ENCODE measurements at places on chromosomes 4 and X. TPM values are rescaled to one million over a fixed set of nuclear protein-coding genes. Genes with fewer than 3 reads are reported as not detected.

The CENPE gene
- 8.2 TPM for total RNA-seq

DNA sequence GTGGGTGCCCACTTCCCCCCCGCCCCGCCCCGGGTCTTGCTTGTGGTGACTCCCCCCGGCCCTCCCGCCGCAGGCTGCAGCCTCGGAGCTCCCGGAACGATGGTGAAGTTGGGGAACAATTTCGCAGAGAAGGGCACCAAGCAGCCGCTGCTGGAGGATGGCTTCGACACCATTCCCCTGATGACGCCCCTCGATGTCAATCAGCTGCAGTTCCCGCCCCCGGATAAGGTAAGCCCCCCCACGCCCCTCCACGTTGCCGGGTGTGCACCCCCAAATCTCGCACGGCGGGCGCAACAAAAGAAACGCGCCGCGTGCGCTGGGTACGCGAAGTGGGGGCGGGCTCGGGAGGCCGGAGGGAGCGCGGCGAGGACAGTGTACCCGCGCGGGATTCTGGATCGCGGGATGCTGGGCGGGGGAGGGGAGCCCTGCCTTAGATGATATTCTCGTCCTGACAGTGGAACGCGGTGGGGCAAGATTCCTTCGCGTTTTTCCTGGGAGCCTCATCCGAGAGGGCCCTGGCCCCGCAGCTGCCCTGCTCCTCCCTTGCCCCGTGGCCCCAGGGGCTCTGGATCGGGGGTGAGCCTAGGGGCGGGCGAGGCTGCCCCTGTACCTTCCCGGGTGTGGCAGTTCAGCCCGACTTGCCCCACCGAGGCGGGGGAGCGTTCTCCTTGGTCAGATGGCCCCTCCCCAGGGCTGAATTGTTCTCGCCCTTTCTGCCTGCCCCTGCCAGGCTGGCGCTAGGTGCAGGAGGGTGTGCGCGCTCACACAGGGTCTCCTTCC is 819 bp downstream of the NSG1 start:
- peak; percentile 72 for DNase-seq

The CNGA2 gene
- total RNA-seq, result not detected

DNA sequence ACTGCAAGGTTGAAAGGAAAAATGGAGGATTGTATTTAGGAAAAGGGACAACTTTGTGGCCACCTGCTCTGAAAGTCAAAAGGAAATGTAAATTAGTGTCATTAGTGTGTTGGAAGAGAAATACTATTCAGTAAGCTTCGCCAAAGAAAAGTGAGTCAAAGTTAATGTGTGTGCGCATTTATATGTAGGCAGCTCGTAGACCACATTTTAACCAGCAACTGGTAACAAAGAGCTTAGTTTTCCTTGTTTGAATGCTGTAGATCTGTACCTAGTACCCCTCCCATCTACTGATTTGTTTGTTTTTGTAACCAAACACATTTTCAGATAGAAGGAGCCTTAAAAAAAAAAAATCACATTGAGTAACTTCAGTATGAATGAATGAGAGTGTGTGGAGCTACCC is 69.3 kb downstream of the GPAT3 start:
- no peak for DNase-seq

DNA sequence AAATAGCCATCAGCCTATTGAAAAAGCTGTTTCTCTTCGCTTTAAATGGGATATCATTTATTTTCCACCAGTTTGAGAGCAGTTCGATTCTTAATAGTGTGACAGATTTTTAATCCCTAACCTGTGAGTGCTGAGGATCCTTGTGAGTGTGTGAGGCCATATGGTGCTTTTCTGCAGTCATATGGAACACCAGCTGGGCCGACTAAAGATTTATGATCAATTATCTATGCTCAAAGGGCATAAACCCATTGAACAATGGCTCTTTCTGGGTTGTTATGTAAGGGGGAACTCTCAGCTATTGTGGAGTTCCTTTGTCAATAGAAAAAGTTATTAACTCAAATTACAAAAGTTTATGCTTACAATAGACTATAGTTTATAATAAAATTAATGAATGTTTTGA is 1003.6 kb downstream of the FAT4 start:
- DNase-seq, result no peak

- DNase-seq, result no peak
These were observed 206.3 kb downstream of the SLC7A11 start for GRCh38 chr4:138035781-138036258.

The PDGFRA gene
- 69.6 TPM for total RNA-seq

The TDO2 gene
- not detected for total RNA-seq

DNA sequence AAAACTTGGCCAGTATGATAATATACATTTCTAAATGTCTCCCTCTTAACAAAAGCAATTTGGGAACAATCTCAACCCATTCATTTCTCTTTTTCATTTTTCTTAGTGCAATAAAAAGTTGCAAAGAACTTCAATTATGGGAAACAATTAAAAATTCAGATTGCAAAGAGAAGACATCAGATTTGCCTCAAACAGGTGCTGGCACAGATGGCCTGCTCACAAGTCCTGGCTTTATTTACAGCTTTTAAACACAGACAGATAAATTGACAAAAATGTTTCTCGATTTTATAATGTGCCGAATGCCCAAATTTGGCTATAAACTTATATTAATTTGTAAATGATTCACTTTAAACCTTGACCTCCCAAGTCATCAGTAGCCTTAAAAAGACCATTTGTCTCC is 28.7 kb downstream of the SLC4A4 start:
- no peak for DNase-seq

The PNMA6A gene
- total RNA-seq, result 0.97 TPM

GRCh38 chrX:13029887-13030771 is 14.3 kb downstream of the FAM9C start:
- DNase-seq, result no peak

GRCh38 chrX:123274796-123275195 is 90.7 kb downstream of the GRIA3 start:
- no peak for DNase-seq

- no peak for DNase-seq
These were observed 325.4 kb upstream of the MAGEB2 start for GRCh38 chrX:29890004-29890403.

DNA sequence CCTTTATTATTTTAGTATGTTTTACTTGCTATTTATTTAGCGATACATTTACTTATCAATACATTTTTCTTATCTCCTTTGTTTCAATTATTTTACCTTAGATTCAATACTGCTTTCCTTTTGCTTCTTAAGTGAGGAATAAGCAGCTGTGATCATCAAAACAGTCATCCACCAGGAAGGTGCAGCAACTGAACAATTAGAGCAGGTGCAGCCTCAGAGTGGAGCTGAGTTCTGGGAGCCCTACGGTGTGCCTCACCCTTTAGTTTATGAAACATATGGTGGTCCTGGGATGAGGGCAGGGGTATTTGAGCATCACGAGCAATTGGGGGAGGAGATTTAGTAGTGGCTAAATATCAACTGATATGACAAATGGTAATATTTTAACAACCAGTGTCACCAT is 111.0 kb downstream of the FRYL start:
- no peak for DNase-seq

GRCh38 chr4:7415927-7416686 is 18.6 kb downstream of the PSAPL1 start:
- no peak for DNase-seq

The CDX4 gene
- total RNA-seq, result not detected

DNA sequence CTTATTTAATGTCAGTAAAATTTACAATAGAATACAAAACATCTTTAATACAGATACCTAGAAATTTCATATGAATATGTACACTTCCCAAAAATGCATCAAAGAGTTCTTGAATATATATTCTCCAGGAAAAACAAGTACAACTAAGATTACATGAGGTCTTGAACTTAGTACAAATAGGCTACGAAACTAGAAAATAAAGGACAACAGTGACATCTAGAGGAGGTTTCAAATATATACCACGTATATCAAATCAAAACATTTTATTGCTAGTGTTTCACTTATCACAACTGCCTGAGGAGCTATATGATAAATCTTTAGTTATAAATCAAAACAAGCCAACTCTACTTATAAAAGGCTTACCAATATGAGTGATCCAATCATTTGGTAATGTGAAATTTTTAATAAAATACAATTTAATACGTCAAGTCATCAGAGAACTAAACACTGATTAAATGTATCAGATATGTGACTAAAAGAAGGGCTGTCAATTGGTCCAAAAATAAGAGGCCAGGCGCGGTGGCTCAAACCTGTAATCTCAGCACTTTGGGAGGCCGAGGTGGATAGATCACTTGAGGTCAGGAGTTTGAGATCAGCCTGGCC is 36.6 kb downstream of the ANAPC10 start:
- DNase-seq, result no peak

- no peak for DNase-seq
These were observed 97.9 kb downstream of the CPZ start for GRCh38 chr4:8690216-8691150.

DNA sequence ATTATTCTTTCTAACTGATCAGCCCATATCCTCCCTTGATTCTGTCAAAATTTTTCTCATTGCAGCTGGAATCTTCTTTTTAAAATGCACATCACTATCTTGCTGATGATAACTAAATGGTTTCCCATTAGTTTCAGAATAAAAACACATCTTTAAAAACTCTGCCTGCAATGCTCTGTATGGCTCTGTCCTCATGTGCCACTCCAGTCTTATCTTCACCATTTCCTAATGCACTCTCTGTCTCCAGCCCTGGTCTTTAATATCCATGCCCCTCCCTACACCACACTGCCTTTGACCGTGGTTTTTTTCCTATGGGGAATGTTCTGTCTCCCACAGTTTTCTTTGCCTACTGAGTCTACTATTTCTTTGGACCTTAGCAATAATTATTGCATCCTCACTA is 244.1 kb upstream of the ARSJ start:
- no peak for DNase-seq

DNA sequence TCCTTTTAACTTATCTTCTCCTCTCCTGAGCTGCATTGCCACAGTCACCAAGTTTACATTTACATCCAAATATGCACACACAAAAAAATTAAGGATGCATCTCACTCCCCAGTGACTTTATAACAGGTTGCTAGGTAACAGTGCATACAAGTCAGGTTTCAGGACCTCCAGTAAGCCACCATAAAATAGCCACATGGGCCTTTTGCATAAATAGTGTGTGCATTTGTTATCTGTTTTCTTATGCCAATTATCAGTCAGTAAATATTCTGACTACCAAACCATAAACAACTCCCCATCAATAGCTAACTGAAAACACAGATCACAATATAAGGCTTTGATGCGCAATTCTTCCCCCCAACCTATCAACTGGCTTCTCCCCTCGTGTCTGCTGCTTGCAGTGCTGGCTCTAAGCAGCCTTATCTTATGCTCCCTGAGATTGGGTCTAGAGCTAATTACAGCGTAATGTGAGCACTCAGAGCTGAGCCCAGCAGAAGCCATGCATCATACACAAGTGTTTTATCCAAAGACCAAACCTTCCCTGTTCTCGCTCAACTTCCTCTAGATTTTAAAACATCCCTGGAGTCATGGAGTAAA is 55.4 kb downstream of the ZNF827 start:
- no peak for DNase-seq

The HTR2C gene
- not detected for total RNA-seq

DNA sequence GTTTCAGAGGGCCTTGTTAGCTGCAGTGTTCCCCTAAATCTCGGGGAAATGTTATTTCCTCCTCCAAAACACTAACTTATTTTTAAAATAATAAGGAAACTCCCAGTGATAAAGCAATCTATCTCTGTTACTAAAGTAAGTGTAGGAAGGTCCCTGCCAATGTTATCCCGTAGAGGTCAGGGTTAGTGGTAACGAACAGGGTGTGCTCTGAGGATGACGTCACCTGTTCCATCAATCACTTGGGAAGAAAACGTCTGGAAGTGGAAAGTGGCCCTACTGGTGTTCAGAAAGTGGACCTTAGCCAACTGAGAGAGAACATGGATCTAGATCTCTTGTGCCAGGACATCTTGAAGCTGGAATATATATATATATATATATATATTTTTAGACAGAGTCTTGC is 249.5 kb downstream of the BCOR start:
- no peak for DNase-seq

GRCh38 chr4:85681221-85681657 is 206.3 kb downstream of the ARHGAP24 start:
- no peak for DNase-seq

The ANXA10 gene
- not detected for total RNA-seq

The DUSP9 gene
- 0.77 TPM for total RNA-seq

GRCh38 chrX:41491267-41492004 is 44.3 kb downstream of the NYX start:
- no peak for DNase-seq

GRCh38 chrX:101759000-101759399 is 99.3 kb upstream of the ARMCX2 start:
- no peak for DNase-seq

The GPR82 gene
- total RNA-seq, result not detected

- no peak for DNase-seq
These were observed 381.9 kb downstream of the IL1RAPL1 start for GRCh38 chrX:28969126-28969525.

GRCh38 chrX:357693-358471 is 28.8 kb downstream of the PPP2R3B start:
- DNase-seq, result peak; percentile 90

The USP11 gene
- total RNA-seq, result 157 TPM
